ENCODE measurements at places on chromosomes 2 and 18.

DNA sequence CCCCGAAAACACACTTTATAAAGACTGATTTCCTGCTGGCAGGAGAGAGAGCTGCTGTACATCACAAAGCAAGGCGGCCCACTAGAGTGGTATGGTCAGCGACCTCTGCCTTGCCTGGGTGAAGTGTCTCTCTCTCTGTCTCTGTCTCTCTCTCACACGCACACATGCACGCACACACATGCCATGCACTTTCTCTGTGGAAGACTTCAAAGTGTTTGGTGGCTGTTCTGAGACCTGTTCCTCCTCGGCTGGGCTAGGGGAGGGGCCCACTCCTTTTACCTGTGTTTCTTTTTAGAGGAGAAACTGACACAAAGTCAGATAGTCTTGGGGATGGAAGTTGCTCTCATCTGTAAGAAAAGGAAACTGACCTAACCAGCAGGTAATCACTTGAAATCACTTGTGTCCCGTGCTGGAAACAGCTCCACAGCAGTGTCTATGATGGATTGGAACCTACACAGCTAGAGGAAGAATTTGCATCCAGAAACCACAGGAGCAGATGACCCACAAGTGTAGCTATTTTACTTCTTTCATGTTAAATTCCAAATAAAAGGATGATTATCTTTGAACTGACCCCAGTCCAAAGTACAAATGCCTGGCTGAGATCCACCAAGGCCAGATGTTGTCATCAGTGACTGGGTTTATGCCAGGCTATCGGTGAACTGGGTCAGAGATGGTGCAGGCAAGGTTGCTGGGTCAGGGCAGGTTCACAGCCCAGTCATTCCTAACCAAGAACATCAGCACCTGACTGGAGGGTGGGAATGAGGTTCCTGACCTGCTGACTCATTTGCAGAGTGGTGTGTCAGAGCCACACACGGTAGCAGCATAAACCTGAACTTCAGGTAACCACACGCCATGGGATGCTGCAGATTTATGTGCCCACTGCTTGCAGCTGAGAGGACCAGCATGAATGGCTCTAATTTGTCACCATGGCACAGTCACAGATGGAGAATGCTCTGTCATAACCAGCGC lies 63.0 kb downstream of the NPAS2 start:
- no peak for DNase-seq

- no peak for DNase-seq
Observed at GRCh38 chr2:221476195-221476594, 95.9 kb downstream of the EPHA4 start.

DNA sequence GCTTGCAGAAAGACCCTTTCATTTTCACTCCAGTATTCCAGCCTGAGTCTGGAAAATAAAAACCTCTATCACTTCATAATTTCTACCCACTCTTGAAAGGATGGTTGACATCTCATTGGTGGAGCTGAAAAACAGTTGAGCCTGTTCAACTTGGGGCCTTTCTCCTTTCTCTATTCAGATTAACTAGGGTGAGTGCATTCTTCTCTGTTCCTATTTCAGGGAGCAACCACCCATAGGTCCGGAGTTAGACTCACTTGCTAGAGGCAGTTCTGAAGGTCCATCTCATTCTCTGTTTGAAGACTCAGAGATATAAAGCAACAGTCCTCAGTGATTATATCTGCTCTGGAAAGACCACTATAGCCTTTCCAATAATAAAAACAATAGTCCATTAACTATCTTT lies 167.9 kb upstream of the SPOPL start:
- no peak for DNase-seq

DNA sequence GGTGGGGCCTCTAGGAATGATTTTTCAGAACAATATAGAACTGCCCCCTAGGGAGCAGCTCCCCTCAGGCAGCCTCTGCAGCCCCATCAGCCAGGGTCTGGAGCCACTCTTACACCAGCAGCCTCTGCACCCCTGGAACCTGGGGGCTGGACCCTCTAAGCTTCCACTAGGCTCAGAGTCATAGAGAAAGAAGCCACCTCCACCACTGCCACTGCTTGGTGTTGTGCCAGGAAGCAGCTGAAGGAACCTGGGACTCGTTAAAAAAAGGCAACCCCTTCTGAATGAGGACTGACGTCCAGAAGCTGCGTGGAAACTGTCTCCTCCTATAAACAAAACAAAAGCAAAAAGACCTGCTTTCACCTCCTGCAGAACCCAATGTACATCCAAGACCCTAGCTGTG lies 98.1 kb upstream of the HS6ST1 start:
- no peak for DNase-seq

DNA sequence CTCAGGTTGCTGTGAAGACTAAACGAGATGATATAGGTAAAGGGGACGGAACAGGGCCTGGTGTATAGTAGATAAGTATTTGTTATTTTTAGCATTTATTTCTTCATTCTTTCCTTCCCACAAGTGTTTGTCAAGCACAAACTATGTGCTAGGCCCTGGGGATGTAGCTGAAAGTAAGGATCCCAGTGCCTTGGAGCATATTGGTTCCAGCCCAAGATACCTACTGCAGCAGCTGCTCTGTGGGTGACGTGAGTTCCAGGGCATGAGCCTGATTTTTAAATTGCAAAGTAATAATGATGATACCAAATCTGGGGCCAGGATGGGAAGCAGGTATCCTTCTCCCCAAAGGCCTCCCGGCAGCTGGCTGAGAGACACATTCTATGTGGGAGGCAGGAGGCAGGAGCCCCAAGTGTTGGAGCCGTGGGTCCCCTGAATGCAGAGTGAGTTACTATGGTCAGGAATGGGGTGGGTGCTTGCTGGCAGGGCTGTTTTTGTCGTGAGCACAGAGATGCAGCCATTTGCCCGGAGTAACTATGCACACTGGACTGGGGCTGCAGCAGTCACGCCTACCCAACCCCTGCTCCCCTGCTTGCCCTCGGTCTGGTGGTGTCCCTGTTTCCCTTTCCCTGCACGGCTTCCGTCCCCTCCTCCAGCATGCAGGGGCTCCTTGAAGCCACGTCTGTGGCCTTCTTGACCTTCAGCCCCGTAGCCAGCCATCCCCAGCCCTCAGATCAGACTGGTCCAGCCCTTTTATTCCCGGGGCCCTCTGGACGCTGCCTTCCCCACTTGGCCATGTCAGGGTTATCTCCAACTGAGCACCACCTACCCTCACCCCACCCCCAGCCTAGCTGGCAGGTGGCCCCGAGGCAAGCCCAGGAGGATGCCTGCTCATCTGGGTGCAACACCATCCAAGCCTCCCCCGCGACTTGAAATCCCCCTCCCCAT lies 52.4 kb downstream of the INHBB start:
- peak; percentile 37 for DNase-seq

- DNase-seq = no peak
Observed at GRCh38 chr2:173574324-173575112, 219.8 kb downstream of the CDCA7 start.

Measured in T1000 (cell line).